ENCODE measurements at places on chromosomes 4 and X. TPM values are rescaled to one million over a fixed set of nuclear protein-coding genes. Genes with fewer than 3 reads are reported as not detected.

- H3K36me3 ChIP-seq: no peaks in the 10 kb centered on the region
- DNase-seq: no peak
- no peaks in the 10 kb centered on the region for H3K4me1 ChIP-seq
- no peak overlapping the region for H3K27ac ChIP-seq
- no peak overlapping the region for H3K4me3 ChIP-seq
Observed at GRCh38 chrX:100643212-100643611, 787 bp upstream of the SRPX2 start.

The RAB33B gene
- 13.5 TPM for total RNA-seq

The VEGFD gene
- 1.8 TPM for total RNA-seq

- no peaks in the 10 kb centered on the region for H3K27me3 ChIP-seq
- DNase-seq: no peak
- H3K4me1 ChIP-seq: no peaks in the 10 kb centered on the region
- no peak overlapping the region for H3K27ac ChIP-seq
- no peak overlapping the region for H3K4me3 ChIP-seq
Observed at GRCh38 chr4:52212702-52213101, 161.6 kb downstream of the SPATA18 start.

- peak within 1 kb of the TSS; percentile 87 for H3K27ac ChIP-seq
- H3K27me3 ChIP-seq: no peaks in the 10 kb centered on the region
- no peaks in the 10 kb centered on the region for H3K4me1 ChIP-seq
- DNase-seq: no peak
- H3K4me3 ChIP-seq: peak within 1 kb of the TSS; percentile 62
- no peaks in the 10 kb centered on the region for H3K36me3 ChIP-seq
Observed at GRCh38 chrX:154458116-154458953, at the start of gene PLXNA3. Gene PLXNA3, plus strand, starts transcription at chrX:154458281. Its CDS starts 1,903 bp downstream, at chrX:154460184.

- no peaks in the 10 kb centered on the region for H3K36me3 ChIP-seq
- H3K27me3 ChIP-seq: no peaks in the 10 kb centered on the region
- H3K4me1 ChIP-seq: no peaks in the 10 kb centered on the region
- no peak overlapping the region for H3K4me3 ChIP-seq
Observed at GRCh38 chr4:102308032-102308799, 37.1 kb downstream of the SLC39A8 start.

The FUNDC1 gene
- total RNA-seq: 8.8 TPM

- no peaks in the 10 kb centered on the region for H3K36me3 ChIP-seq
- no peaks in the 10 kb centered on the region for H3K27me3 ChIP-seq
- H3K27ac ChIP-seq: no peak overlapping the region
- DNase-seq: no peak
Observed at GRCh38 chr4:149951152-149951900, 126.9 kb upstream of the DCLK2 start.

DNA sequence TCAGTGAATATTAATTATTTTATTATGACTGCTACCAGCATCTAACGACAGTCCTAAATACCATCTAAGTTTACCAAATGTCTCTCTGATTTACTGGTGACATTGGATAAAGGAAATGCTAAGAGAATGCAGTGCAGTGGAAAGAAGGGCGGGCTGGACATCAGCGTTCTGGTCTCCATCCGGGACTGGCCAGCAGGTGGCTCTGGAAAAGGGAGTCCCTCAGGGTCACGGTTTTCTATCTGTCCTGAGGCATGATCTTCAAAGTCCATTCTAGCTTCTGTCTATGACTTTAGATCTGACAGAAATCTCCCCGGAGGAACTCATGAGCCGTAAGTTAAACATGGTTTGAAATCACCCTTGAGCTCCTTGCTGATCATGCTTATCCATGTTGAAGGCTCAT lies 3.3 kb downstream of the TRIM2 start:
- no peak for DNase-seq
- H3K27me3 ChIP-seq: no peaks in the 10 kb centered on the region
- H3K36me3 ChIP-seq: no peaks in the 10 kb centered on the region
- no peak overlapping the region for H3K27ac ChIP-seq
- no peak overlapping the region for H3K4me3 ChIP-seq

GRCh38 chr4:189035091-189035490 lies 895.9 kb downstream of the TRIML1 start:
- no peak for DNase-seq
- H3K27ac ChIP-seq: no peak overlapping the region
- H3K36me3 ChIP-seq: no peaks in the 10 kb centered on the region

GRCh38 chrX:40201329-40201885 lies 103.6 kb upstream of the BCOR start:
- no peak overlapping the region for H3K4me3 ChIP-seq
- H3K27me3 ChIP-seq: no peaks in the 10 kb centered on the region
- H3K4me1 ChIP-seq: no peaks in the 10 kb centered on the region
- DNase-seq: no peak
- H3K36me3 ChIP-seq: no peaks in the 10 kb centered on the region

DNA sequence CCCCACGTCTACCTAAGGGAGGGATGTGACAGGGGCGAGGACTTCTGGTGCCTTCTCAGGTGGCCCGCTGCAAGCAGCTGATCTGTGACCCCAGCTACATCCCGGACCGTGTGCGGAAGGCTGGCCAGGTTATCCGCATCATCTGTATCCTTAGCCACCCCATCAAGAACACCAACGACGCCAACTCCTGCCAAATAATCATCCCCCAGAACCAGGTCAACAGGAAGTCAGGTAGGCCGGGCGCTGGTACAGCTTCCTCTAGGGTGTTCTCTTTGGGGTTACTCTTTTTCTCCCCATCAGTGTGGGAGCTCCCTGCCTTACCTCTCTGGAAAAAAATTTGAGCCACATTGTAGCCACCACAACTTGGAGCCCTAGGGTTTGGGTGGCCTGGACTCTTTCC lies 2.4 kb upstream of the FAM50A start:
- no peak for DNase-seq
- H3K4me3 ChIP-seq: no peak overlapping the region
- no peaks in the 10 kb centered on the region for H3K4me1 ChIP-seq
- H3K36me3 ChIP-seq: no peaks in the 10 kb centered on the region
